Caco-2 (cell line): ENCODE measurements at places on chromosomes 2 and 18.

DNA sequence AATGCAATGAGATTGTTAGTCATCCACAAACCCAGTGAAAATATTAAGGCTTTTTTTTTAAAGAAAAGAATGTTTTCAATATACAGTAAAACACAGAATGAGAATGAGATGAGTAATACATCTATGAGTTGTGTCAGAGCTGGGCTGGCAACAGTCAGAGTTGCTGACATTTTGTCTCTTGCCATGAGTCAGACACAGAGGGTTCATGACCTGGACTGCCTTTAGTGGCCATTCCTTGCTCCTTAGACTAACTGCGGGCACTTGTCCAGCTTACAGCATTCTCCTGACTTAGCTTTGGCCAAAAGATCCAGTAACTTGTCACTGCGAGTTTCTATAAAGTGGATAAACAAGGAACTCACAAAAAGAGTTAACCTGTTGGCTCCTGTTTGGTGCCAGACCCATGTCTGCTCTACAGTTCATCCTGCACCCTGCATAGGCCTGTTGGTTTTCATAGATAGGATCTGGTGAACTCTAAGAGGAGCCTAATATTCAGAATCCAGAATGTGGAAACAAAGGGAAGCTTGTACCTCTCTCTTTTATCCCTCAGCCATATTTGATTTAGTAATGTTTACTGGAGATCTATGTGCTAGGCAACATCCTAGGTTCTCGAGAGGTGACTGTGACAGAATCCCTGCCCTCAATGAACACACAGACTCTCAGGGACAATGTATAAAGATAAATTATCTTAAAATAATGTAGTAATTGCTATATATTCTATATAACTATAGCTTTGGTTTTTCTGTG lies 391.5 kb upstream of the VWC2L start:
- no peak for DNase-seq

GRCh38 chr2:182452456-182452990 lies 25.7 kb upstream of the PDE1A start:
- DNase-seq = no peak

GRCh38 chr2:99096728-99097127 lies 44.8 kb upstream of the C2orf15 start:
- DNase-seq = no peak

DNA sequence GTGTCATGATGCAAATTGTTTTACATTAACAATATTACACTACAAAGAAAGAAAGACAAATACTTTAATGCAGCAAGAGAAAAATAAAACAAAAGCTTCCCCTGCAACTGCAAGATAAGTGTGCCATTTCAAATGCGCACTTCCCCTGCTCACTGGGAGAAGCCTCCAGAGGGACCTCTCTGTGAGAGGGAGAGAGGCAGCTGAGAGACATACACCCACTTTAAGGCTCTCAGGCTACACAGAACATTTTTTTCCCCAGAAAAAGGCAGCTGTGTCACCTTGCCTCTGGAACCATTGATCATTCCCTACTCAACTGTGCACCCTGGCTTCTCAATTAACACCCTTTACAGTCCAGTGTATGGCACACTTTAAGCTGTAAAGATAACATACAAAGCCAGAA lies 75.2 kb downstream of the DPP4 start:
- no peak for DNase-seq

GRCh38 chr2:227000123-227000522 lies 163.9 kb downstream of the COL4A4 start:
- no peak for DNase-seq

DNA sequence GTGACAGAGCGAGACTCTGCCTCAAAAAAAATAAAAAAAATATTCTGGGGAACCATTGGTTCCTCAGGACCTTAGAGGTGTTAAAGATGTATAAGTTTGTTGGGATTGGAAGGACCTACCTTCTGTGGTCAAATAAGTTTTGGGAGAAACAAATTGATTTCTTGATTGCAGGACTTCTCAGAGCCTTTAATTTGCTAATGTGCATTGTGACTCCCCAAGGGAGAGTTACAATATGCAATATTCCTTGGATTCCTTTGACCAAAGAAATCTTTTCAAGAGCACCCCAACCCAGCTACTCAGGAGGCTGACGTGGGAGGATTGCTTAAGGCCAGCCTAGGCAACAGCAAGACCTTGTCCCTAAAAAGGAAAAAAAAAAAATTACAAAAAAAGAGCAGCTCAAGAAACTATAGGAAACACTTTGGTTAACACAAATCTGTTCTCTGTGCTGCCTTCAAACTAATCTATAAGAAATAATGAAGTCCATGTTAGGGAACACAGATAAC lies 6.5 kb downstream of the NAGK start:
- no peak for DNase-seq

DNA sequence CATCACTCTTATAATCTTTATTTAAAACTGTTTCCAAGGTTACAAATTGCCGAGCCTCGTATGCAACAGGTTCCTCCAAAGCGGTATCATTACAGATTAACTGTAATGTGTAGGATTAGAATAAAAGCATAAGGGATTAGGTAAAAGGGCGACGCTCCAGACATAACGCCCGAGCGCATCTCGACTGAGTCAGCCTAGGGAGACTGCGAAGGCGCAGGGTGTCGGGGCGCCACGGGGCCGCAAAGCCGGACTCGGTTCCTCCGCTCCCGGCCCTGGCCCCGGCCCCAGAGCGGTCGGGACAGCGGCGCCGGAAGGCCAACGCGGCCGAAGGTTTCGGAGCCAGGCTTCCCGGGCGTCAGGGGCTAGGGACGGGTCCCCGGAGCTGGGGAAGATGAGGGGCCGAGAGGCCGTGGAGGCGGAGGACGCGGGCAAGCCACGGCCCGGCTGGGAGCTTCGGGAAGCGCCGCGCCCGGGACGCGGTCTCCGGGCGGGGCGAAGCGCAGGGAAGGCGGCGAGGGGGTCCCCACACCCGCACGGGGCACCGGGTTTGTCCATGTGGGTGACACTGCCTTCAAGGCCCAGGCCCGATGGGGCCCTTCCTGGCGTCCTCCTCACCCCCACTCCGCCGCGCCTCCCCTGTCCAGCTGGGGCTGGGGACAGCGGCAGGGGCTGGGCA lies 12.9 kb upstream of the SIX3 start:
- DNase-seq = no peak

DNA sequence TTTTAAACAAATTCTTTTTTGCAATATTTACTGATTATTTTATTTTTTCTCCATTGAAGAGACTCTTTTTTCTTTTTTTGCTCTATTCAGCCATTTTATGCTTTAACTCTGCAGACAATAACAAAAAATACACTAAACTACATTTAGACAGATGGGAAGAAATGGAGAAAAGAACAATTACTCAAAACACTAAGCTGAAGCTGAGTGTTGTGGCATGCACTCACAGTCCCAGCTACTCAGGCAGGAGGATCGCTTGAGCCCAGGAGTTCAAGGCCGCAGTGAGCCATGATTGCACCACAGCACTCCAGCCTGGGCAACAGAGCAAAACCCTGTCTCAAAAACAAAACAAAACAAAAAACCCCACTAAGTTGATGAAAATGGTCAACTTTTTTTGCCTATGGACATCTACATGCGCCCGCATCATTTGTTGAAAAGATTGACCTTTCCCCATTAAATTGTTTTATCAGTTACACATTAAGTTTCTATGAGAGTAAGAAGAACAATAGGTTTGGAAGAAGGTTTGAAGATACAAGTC lies 43.0 kb downstream of the E2F6 start:
- DNase-seq = no peak

- no peak for DNase-seq
Measured at GRCh38 chr2:71423817-71424420, 29.4 kb upstream of the DYSF start.

DNA sequence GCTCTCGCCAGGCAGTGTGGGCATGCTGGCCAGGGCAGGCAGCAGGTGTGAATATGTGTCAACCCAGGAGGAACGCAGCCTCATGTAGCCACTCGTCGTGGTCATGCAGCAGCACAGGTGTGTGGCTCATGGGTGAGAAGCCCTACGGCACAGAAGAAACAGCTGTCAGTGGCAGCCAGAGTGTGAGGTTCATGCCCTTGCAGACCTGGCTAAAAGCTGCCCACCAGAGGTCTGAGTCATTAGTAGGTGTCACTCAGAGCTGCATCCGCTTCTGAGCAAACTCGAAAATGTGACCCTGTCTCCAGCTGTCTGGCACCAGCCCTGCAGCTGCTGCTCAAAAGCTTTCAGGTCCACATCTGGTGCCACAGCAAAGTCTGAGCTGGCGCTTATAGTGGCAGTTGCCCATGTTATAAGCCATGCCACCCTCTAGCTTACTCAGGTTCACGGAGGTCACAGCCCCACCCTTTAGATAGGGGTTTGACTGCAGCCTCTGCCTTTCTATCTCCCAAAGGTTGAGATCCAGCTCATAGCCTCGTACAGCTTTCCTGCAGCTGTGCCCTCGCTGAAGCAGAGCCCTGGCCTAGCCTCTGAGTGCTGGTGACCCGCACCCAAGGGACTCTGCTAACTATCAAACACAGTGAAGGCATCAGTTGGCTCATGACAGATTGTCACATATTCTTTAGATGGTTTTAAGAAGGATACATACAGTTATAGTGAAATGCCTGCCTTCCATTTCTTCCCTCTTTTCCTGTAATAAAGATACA lies 195.0 kb downstream of the CCDC102B start:
- no peak for DNase-seq

GRCh38 chr2:239008677-239009588 lies 161.0 kb downstream of the TWIST2 start:
- DNase-seq = no peak

DNA sequence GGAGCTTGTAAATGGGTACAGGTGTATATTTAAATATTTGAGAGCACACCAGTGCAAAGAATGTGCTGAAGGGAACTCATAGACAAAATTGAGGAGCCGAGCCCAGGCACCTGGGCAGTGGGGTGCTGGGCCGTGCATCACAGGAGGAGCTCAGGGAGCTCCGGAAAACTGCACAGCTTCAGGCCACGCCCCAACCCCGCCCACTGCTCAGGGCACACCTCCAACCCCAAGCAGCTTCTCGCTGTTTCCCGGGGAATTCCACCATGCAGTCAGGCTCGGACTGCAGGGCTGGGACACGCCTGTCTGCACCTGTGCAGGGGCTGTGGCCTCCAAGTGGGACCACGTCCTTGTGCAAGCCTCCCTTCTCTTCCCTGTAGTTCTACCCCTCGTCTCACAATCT lies 243.0 kb downstream of the HDAC4 start:
- DNase-seq = peak; percentile 4

- no peak for DNase-seq
Measured at GRCh38 chr2:216030216-216030615, 16.9 kb upstream of the MREG start.

DNA sequence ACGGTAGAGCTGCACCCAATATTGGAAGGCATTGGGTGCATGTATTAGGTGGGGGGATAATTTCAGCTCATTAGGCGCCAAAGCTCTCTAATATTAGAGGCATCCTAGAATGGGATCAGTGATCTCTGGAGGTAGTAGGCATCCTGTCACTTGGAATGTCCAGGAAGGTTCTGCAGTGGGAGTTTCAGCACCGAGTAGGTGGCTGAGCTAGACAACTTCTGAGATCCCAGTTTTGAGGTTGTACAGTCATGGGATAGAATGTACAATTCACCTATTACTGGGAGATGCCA lies 210.9 kb downstream of the MYCN start:
- no peak for DNase-seq

- DNase-seq = no peak
Measured at GRCh38 chr18:48019557-48020325, 89.3 kb upstream of the SMAD2 start.

DNA sequence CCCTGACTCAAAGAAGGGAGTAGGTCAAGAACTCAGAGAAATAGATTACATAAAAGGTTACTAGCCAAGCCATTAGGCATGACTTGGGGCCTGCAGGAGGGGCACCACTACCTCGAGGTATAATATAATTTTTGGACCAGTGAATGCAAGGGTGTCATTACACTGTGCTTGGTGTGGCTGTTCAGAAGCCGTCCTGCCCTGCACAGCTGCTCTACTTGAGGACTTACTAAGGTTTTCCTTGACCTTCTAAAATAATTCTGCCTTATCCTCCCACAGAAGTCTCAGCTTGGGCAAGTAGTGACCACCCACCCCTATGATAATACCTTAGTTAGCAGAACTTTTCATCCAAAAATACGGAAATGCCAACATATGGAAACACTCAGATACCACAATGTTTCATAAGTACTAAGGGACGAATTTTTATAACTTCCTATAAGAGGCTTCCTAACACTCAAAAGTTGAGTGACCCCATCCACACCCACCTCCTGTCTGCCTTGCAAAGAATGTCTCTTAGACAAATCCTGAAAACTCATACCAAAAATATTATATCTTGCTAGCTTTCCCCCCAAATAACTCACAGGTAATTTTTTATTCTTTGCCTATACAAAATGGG lies 17.7 kb upstream of the ATG16L1 start:
- DNase-seq = no peak

DNA sequence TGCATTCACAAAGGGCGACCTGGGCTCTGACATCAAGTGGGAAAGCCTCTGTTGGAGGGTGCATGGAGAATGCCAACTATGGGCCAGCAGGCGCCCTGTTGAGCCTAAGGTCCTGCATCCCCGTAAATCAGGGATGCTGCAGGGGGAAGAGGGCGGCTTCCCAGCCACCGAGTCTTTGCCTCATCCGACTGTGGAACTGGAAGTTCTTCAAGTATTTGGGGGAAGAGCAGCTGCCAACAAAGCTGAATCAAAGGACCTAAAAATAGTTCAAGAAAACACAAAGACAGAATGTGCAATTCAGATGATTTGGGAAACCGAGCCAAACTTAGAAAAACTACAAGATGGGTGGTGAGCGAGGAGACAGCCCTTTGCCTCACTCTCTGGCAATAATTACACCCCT lies 281.1 kb upstream of the MGAT5 start:
- DNase-seq = no peak

DNA sequence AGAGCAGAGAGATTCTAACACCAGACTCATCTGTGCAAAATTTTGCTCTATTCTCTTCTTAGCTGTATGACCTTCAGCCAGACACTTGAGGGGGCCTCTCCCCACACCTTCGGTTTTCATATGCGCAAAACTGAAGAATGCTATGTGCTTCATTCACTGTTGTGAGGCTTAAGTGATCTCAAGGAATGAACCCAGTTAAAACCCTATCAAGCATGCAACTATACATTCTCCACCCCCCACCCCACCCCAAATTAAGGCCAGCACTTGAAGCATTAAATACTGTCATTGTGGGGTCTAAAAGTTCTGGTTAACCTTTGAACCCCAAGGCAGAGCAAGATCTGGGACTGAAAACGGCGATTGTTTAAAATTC lies 10.0 kb downstream of the PCARE start:
- DNase-seq = peak; percentile 30

GRCh38 chr2:54065411-54065810 lies 50.0 kb upstream of the ACYP2 start:
- DNase-seq = no peak

DNA sequence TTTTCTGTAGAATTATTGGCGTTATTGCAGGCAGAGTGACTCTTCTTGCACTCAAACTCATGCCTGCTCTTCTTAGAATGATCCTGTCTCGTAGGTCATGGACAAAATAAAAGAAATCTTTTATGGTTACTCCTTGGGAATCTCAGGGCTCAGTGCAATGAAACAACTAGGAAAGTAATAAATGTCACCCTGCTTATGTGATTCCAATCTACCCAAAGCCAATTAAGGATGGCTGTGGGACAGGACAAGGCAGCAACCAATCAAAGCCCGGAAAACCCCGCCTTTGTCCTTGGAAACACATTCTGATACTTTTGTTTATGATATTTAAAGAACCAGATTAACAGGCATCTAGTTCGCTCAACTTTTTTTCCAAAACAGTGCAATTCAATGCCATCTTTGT lies 53.0 kb downstream of the GRB14 start:
- no peak for DNase-seq

- DNase-seq = no peak
Measured at GRCh38 chr2:133705287-133705686, 137.0 kb upstream of the NCKAP5 start.

- no peak for DNase-seq
Measured at GRCh38 chr18:68714366-68714711, 569 bp downstream of the TMX3 start.

GRCh38 chr2:59195851-59196250 lies 954.7 kb upstream of the FANCL start:
- DNase-seq = no peak
